ENCODE measurements at places on chromosomes 6 and 20.

DNA sequence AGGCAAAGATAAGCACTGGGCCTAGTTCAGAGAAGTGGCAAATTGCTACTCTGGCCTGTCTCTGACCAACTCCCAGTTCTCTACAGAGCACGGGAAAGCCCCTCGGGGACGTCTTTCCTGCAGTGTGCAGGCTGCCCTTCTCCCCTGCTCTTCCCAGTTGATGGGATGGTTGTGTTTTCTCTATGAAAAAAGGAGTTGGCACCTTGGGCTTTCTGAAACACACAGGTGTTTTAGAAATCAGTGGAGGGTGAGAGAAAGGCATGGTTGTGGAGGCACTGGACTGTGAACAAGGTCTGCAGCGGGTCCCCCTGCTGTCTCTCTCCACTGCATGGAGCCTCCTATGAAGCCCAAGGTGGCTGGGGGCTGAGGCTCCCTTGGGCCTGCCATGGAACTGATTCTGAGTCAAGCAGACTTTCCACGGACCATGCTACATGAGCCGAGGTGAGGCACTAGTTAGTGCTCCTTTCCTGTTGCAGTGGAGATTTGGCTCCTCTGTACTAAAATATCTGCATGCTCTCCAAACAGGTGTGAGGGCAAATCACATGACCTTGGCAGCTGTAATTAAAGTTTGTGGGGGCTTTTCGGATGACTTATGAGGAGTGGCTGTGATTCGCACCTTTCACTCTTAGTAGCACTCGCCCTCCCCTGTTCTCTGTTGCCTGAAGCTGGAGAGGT lies 16.3 kb downstream of the GTSF1L start:
- no peak for DNase-seq

GRCh38 chr20:62632575-62633090 lies 9.7 kb upstream of the SLCO4A1 start:
- no peak for DNase-seq

- no peak for DNase-seq
These were observed 151.3 kb downstream of the AKAP7 start for GRCh38 chr6:131286469-131287040.

GRCh38 chr6:166476634-166477215 lies 94.0 kb upstream of the MPC1 start:
- DNase-seq: no peak

DNA sequence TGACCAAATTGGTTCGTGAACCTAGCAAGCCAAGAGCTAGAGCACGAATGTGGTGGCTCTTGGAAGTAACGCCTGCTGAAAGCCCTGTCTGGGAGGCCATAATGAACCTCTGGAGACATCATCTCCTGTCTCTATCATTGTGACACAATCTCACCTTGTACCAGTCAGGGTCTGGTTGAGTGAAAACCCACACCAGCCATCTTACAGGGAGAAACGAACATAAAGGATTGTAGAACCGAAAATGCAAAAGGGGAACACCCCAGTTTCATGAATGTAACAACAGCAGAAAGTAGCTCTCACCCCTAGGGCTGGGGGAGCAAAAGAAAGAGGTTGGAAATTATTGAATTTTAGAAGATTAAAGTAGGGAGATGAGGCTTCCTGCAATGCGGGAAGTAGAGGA lies 50.9 kb upstream of the TAB2 start:
- DNase-seq: no peak

DNA sequence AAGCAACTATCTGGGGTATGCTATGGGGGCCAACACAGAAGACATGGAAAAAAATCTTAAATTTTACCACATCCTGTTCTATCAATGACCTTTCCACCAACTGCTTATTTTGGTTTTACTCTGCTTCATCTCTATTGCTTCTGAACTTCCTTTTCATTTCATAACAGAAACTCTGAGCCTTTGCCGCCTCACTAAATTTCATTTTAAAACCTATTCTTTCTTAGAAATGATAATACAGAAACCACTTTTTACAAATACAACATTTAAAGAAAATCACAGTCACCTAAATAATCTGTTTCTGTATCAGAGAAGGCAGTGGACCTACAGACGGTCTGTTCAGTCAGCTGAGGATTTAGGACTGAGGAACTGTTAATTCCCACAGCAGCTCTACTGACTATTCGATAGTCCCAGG lies 117.5 kb downstream of the KCNQ5 start:
- no peak for DNase-seq

GRCh38 chr6:132192631-132193030 lies 208.6 kb downstream of the MOXD1 start:
- DNase-seq: no peak

GRCh38 chr6:75279418-75279817 lies 5.2 kb downstream of the TMEM30A start:
- no peak for DNase-seq

DNA sequence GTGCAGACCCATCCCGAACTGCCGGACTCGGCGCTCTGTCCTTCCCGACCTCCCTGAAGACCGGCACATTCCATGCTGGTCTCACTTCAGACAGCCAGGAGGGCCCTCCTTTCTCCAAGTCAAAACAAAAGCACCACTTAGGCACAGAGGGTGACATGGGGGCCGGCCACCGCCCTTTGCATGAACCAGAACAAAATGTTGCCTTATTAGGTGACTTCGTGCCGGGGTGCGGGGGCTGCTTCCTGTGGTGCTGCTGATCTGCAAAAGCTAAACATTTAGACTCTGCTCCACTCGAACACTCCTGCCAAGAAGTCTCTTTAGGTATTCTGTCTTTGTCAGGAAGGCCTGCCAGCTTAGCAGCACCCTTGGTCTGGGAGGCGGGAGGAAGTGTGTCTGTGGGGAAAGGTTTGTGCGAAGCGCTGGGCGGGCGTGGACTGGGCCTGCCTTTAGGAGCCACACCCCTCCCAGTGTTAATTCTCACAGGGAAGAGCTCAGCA lies 133.8 kb downstream of the SMOC2 start:
- no peak for DNase-seq

DNA sequence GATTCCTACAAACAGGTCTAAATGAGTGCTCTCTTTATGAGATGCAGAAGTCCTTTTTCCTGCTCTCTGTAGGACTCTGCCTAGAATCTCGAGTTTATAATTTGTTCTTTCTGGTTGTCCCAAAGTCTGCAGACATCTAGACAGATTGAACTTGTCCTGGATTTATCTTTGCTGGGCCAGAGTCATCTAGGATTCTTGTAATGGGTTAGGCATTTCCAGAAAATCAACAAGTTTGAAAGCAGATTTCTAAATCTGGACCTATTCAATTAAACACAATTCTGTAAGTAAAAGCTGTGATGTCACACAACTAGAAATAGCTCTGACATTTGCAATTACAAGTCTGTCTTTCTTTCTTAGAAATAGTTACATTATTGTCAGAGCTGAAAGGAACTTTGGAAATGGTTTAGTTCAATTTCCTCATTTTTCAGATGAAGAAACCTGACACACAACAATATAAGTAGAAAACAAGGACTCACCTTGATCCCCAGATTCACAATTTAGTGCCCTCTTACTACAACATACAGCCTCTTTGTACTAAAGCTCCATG lies 4.2 kb upstream of the RSPO3 start:
- DNase-seq: no peak

GRCh38 chr6:159984268-159984786 lies 15.4 kb downstream of the IGF2R start:
- DNase-seq: no peak

DNA sequence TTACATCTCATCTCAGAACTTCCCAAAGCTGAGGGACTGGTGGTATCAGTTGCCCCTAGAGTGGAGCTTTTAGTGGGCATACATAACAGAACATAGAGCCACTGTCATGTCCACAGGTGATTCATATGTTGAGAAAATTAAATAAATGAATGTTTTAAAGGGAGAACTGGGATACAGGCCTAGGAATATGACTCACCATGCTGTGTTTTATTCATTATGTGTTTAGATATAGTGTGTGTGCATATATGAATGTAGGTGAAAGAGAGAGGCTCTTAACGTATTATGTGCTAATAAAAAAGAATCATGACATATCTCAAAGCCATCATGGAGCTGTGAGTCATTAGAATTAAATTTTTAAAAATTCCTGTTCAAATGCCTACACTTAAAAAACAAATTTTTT lies 332.2 kb upstream of the RSPO3 start:
- DNase-seq: no peak

- DNase-seq: no peak
These were observed 17.8 kb upstream of the HLA-DRB1 start for GRCh38 chr6:32607263-32607987.
